K562 (cell line): ENCODE measurements at places on chromosomes 16 and 17. TPM values are rescaled to one million over a fixed set of nuclear protein-coding genes. Genes with fewer than 3 reads are reported as not detected.

GRCh38 chr17:51056813-51057510 is 63.7 kb downstream of the SPAG9 start:
- peak; percentile 55 for DNase-seq
- H3K27me3 ChIP-seq: no peaks in the 10 kb centered on the region
- H3K4me1 ChIP-seq: no peaks in the 10 kb centered on the region

CD300E gene
- total RNA-seq: not detected in 2 replicates

- H3K27me3 ChIP-seq: peaks cover 73% of the 10 kb centered on the region
- H3K4me3 ChIP-seq: no peak overlapping the region
- H3K4me1 ChIP-seq: no peaks in the 10 kb centered on the region
Measured at GRCh38 chr16:84291226-84291625, 3.5 kb upstream of the WFDC1 start.

DNA sequence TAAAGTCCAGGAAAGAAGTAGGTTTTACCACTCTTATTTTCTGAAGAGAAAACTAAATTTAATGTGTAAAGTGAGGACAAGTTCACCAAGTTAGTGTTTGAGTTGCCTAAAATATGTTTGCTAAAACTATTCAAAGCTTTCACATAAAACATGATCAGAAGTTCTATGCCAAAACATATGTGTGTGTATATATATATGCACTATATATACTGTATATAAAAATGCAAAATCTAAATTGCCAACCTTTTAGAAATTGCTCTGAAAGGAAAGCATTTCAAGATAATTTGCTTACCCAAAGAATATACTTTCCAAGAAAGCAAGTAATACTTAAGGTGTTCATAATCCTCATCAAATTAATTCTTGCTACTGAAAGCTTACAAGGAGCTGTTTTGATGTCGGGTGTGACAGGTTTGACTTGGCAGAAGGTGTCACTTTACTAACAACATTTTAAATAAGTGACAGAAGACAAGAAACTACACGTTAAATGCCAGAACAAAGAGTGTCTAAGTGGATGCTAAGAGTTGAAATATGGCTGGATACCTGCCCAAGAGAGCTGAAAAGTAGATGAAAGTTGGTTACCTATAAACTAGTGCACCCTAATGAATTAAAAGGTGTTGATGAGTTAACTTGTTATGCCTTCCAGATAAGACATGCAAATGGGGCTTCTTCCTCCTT is 32.3 kb upstream of the STH start:
- H3K27ac ChIP-seq: no peak overlapping the region
- no peak for DNase-seq
- no peak overlapping the region for H3K4me3 ChIP-seq
- H3K36me3 ChIP-seq: no peaks in the 10 kb centered on the region
- H3K27me3 ChIP-seq: peaks cover 35% of the 10 kb centered on the region
- peaks cover 1% of the 10 kb centered on the region for H3K4me1 ChIP-seq

DNA sequence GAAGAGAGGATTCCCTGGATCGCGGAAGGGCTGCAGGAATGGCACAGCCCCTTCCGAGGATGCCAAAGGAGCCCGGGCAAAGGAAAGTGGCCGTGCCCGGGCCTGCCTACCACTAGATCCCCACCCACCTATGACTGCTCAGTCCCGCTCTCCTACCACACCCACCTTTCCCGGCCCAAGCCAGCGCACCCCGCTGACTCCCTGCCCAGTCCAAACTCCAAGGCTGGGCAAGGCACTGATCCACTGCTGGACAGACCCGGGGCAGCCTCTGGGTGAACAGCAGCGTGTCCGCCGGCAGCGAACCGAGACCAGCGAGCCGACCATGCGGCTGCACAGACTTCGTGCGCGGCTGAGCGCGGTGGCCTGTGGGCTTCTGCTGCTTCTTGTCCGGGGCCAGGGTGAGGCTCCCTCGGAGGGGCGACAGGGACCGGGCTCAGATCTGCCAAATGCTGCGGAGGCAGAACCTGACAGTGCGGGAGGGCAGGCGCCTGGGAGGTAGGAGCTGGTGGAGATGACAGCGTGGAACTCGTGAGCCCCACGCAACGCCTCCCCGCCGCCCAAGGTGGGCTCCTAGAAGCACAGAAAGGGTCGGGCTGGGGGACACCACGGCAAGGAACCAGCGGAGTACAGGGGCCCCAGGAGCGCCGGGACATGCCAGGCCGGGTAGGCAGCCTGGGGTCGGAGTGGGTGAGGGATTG is at the start of gene CES2:
Gene CES2, plus strand, starts transcription at position 203 of the 698 bp plus-strand sequence. Its CDS starts 120 bp downstream, at position 323.
- no peaks in the 10 kb centered on the region for H3K27me3 ChIP-seq
- peaks cover 60% of the 10 kb centered on the region; the same call in 2 of the 3 replicates for H3K36me3 ChIP-seq

HASPIN gene
- total RNA-seq: 12.9 and 13.5 TPM in 2 replicates

DNA sequence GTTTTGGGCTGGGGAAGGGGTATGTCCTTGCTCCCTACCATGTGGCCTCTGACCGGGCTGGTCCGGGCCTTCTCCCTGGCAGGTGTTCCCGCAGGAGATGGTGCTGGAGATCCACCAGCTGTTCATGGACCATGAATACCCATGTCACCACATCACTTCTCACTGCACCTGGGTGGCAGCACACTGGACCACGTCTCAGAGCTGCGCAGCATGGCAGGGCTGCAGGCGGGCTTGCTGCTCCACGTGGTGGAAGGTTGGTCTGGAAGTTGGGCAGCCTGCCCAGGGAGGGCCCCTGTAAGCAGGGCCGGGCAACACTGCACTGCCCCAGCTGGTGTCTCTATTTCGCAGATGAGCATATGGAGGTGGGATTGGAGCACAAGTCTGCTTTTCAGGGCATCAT is 169.5 kb upstream of the ZNF267 start:
- peaks cover 5% of the 10 kb centered on the region; the same call in 1 of the 2 replicates for H3K4me1 ChIP-seq
- no peak overlapping the region for H3K4me3 ChIP-seq
- H3K27ac ChIP-seq: no peak overlapping the region
- H3K27me3 ChIP-seq: no peaks in the 10 kb centered on the region
- no peak for DNase-seq
- H3K36me3 ChIP-seq: peaks cover 70% of the 10 kb centered on the region; the same call in 2 of the 3 replicates

GRCh38 chr17:18182978-18183333 is 672 bp upstream of the ALKBH5 start:
- H3K27me3 ChIP-seq: no peaks in the 10 kb centered on the region
- peak overlapping the region; percentile 69 for H3K4me3 ChIP-seq
- peaks cover 27% of the 10 kb centered on the region; the same call in 2 of the 3 replicates for H3K36me3 ChIP-seq
- peaks cover 28% of the 10 kb centered on the region for H3K4me1 ChIP-seq

GRCh38 chr17:77375917-77376651 is 235.3 kb downstream of the SEC14L1 start:
- peaks cover 43% of the 10 kb centered on the region for H3K4me1 ChIP-seq
- H3K36me3 ChIP-seq: no peaks in the 10 kb centered on the region; the same call in 2 of the 3 replicates

TEX14 gene
- 0.09 and 0.18 TPM in 2 replicates for total RNA-seq

- no peak for DNase-seq
- H3K27ac ChIP-seq: peak overlapping the region; percentile 80
- peak overlapping the region; percentile 81 for H3K4me3 ChIP-seq
- peaks cover 27% of the 10 kb centered on the region for H3K4me1 ChIP-seq
- peaks cover 14% of the 10 kb centered on the region; the same call in 2 of the 3 replicates for H3K36me3 ChIP-seq
Measured at GRCh38 chr17:7613769-7614424, 800 bp downstream of the FXR2 start.

GRCh38 chr16:88473666-88474534 is 20.8 kb downstream of the ZFPM1 start:
- peak; percentile 76 for DNase-seq
- no peaks in the 10 kb centered on the region for H3K27me3 ChIP-seq
- peak overlapping the region; percentile 68; the same call in 2 of the 3 replicates for H3K27ac ChIP-seq
- no peak overlapping the region for H3K4me3 ChIP-seq
- peaks cover 57% of the 10 kb centered on the region; the same call in 2 of the 3 replicates for H3K36me3 ChIP-seq
- H3K4me1 ChIP-seq: peaks cover 98% of the 10 kb centered on the region

DNA sequence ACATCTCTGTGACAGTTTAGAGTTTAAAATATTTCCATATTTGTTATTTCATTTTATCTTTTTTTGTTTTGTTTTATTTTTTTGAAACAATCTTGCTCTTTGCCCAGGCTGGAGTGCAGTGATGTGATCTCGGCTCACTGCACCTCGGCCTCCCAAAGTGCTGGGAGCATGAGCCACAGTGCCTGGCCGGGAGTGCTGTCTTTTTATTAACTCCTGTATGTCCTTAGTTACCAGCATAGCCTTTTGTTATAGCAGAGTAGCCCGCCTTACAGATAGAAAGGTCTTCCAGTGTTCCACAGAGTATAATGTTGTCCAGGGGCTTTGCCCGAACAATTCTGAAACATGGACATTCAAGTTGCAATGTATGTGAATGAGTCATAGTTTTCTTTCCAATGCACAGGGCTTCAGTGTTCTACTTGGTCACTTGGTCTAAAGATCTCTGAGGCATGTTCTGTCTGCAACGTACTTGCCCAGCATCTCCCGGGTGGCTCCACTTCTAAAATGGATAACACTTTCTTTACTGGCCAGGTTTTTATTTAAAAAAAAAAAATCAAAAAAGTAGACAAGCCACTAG is 125.6 kb downstream of the KCNJ18 start:
- no peaks in the 10 kb centered on the region for H3K27me3 ChIP-seq
- H3K4me3 ChIP-seq: no peak overlapping the region
- H3K4me1 ChIP-seq: no peaks in the 10 kb centered on the region; the same call in 1 of the 2 replicates
- no peak overlapping the region for H3K27ac ChIP-seq

DNA sequence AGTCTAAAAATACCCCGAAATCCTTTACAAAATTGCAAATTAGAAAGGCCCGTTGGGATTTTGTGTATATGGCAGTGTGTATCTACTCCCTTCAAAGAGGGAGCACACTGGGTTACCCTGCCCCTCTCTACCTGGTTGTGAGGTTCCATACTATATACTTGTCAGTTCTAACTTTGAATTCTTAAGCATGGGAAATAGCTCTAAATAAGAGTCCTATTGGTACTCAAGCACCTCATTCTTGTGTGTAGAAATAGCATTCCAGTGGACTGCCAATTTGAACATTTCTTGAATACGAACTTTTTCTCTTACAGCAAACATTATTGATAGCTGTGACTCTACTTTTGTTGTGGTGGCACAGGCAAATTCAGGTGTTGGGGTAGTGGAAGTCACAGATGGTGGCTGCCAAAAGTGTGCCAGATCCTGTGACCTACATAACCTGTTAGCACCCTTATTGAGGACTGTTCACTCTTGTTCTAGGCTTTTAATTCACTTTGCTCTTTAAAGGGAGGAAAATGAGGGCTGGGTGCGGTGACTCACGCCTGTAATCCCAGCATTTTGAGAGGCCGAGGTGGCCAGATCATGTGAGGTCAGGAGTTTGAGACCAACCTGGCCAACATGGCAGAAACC is 16.1 kb downstream of the ESRP2 start:
- H3K4me3 ChIP-seq: no peak overlapping the region
- H3K4me1 ChIP-seq: peaks cover 8% of the 10 kb centered on the region; the same call in 2 of the 3 replicates
- DNase-seq: no peak
- H3K36me3 ChIP-seq: peaks cover 57% of the 10 kb centered on the region; the same call in 2 of the 3 replicates
- H3K27me3 ChIP-seq: no peaks in the 10 kb centered on the region
- peak overlapping the region; percentile 55; the same call in 2 of the 3 replicates for H3K27ac ChIP-seq

DNA sequence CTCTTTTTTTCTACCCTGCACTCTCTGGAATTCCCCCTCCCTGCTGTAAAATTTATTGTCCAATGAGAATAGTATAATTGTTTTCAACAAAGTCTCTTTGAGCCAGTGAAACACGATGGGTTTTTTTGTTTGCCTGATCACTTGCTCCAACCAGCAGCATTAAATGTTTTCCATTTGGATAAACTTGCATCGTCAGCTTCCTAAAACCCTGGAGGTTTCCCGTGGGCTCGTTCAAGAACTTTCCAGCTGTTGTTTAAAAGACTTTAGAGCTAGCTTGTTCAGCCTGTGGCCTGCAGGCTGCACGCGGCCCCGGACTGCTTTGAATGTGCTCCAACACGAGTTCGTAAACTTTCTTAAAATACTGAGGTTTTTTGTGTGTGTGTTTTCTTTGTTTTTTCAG is 14.9 kb downstream of the NAGPA start:
- H3K4me3 ChIP-seq: no peak overlapping the region
- H3K36me3 ChIP-seq: no peaks in the 10 kb centered on the region
- peaks cover 13% of the 10 kb centered on the region; the same call in 2 of the 3 replicates for H3K27me3 ChIP-seq
- H3K27ac ChIP-seq: no peak overlapping the region
- no peaks in the 10 kb centered on the region for H3K4me1 ChIP-seq

DNA sequence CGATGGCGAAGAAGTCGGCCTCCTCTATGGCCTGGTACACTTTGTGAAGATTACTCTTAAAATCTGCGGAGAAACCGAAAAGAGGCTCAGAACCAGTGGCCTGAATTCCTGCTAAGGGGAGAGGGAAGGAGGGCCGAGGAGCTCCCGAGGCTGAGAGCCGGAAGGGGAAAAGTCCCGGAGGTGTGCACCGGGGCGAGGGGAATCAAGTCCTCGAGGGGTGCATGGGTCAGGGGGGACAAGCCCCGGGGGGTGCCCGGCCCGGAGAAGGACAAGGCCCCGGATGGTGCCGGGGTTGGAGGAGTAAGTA is 495 bp downstream of the PARN start:
- H3K27me3 ChIP-seq: no peaks in the 10 kb centered on the region
- H3K4me1 ChIP-seq: peaks cover 28% of the 10 kb centered on the region
- H3K4me3 ChIP-seq: peak overlapping the region; percentile 83
- no peak for DNase-seq

DHRS7C gene
- total RNA-seq: not detected in 2 replicates

DNA sequence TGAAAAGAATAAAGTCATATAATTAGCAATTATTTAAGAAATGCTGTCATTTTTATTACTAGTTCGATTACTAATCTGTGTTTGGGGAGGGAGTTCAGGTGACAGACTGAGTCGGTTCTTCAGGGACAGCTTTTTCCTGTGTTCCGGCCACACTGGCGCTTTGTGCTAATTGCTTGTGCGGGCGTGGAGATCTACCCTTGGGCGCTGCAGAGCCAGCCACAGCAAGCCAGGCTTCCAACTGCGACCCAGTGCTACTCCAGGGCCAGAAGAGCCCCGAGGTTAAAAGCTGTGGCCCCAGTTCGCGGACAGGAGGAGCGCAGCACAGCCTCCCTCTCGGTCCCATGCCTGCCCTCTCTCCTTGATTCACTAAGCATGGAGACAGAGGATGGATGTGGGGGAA is 6.5 kb upstream of the OR2C1 start:
- no peak for DNase-seq
- no peak overlapping the region for H3K27ac ChIP-seq
- H3K4me1 ChIP-seq: peaks cover 16% of the 10 kb centered on the region
- H3K4me3 ChIP-seq: no peak overlapping the region
- H3K27me3 ChIP-seq: 0 out of 2 replicates have a peak, but pooled peaks cover 4% of the 10 kb centered on the region

PMM2 gene
- 28.9 and 32.0 TPM in 2 replicates for total RNA-seq

CDRT15 gene
- total RNA-seq: not detected in 2 replicates

DNA sequence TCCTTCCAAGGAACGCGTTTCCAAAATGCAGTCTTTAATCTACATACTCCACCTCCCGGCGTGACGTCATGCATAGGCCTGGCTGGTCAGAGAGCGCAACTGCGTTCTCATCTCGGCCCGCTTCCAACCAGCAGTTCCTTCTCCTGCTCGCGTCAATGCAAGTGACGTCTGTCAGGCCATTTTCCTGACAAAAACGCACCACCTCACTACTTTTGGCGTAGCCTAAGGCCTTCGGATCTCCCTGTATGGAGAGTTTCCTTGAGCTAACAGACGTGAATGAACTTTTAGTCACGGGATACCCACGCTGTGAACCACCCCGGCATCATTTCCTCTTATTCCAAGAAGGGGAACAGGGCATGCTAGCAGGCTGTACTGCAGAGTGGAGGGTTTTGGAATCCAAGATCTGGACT is 25.0 kb downstream of the TEX14 start:
- no peaks in the 10 kb centered on the region for H3K36me3 ChIP-seq
- peak overlapping the region; percentile 81 for H3K27ac ChIP-seq
- peak overlapping the region; percentile 25 for H3K4me3 ChIP-seq
- H3K4me1 ChIP-seq: peaks cover 15% of the 10 kb centered on the region
- no peaks in the 10 kb centered on the region for H3K27me3 ChIP-seq
- DNase-seq: peak; percentile 80
